ENCODE measurements at places on chromosomes 5 and 9.

GRCh38 chr5:142821034-142821732, 51.0 kb downstream of the ARHGAP26 start:
- DNase-seq = no peak

- DNase-seq = no peak
These were observed 50.4 kb upstream of the STXBP1 start for GRCh38 chr9:127561491-127562278.

- DNase-seq = no peak
These were observed 123.8 kb downstream of the ASTN2 start for GRCh38 chr9:117290856-117291622.

- no peak for DNase-seq
These were observed 208.6 kb downstream of the FBN2 start for GRCh38 chr5:128329386-128329939.

DNA sequence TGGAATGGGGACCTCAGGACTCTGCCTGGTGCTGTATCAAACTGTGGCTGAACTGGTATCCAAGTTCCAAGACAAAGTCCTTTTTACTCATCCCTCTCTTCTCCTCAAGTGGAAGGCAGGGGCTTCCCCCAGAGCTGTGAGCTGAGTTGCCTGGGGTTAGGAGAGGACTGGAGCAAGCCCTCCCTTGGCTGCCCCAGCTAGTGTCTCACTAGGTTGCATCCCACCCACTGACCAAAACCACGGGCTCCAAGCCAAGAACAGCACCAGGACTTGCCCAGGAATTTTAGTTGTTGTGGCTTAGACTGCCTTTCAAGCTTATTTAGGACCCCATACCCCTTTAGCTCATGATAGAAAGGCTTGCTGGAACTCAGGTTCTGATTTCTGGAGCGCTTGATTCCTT, 158.7 kb upstream of the TNC start:
- DNase-seq = no peak

Measured in activated T-cell treated with anti-CD3 and anti-CD28 coated beads for 24 hours (primary cell).